ENCODE measurements at places on chromosomes 16 and 17. TPM values are rescaled to one million over a fixed set of nuclear protein-coding genes. Genes with fewer than 3 reads are reported as not detected.

Gene RASD1
- 0.73 TPM for polyA plus RNA-seq

Gene COX10
- polyA plus RNA-seq = 20.2 TPM

Gene GRAPL
- 10.1 TPM for polyA plus RNA-seq

Gene MYOCD
- not detected for polyA plus RNA-seq

Gene ATP6V0A1
- 17.2 TPM for polyA plus RNA-seq

Gene SBK1
- 0.68 TPM for polyA plus RNA-seq

Gene SDR42E2
- polyA plus RNA-seq = 0.20 TPM

Gene KRTAP4-5
- polyA plus RNA-seq = not detected

Gene SF3B3
- 122 TPM for polyA plus RNA-seq

Gene EFCAB5
- not detected for polyA plus RNA-seq

Gene TBX2
- polyA plus RNA-seq = not detected

Gene EZH1
- polyA plus RNA-seq = 37.4 TPM

Gene ASPA
- not detected for polyA plus RNA-seq

Gene ATP2C2
- not detected for polyA plus RNA-seq

Data from IgD-negative memory B cell (primary cell).